ENCODE measurements at places on chromosomes 1 and 21.

- DNase-seq: peak; percentile 49
Measured at GRCh38 chr1:172443666-172444453, at the start of gene PIGC. TSS of gene PIGC (minus strand) at chr1:172444069. CDS start at chr1:172442622, 1,447 bp downstream.

DNA sequence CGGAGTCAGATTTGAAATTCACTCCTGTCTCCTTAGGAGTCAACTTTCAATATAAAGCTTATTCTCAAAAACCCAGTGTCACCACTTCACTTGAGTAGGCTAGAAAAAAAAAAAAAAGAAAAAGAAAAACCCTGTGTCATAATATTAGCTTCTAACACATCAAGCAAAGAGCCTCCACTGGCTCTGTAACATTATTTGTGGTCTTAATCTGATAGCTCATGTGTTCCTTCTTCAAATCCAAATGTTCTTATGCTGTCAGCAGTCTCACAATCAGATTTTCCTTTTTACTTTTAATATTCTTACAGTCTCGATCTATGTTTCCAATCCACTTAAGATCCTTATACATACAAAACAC lies 26.1 kb upstream of the PSMG1 start:
- no peak for DNase-seq

DNA sequence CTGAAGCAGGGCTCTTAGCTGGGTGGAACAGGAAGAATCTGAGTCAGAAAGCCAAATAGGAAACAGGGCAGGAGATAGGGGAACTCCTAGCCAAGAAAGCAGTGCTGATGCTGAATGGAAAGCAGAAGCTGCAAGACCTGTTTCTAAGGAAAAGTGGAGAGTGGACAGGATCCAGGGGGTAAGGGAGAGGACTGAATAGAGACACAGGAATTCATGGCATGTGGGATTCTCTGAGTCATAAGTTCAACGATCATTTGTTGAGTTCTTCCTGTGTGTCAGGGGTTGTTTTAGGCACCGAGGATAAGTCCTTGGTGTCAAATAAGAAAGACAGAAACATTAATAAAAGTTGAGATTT lies 153.8 kb upstream of the FGGY start:
- DNase-seq: peak; percentile 79

GRCh38 chr1:30930631-30931173 lies 22.1 kb upstream of the SDC3 start:
- no peak for DNase-seq

- DNase-seq: no peak
Measured at GRCh38 chr1:220219865-220220698, 52.2 kb downstream of the RAB3GAP2 start.

DNA sequence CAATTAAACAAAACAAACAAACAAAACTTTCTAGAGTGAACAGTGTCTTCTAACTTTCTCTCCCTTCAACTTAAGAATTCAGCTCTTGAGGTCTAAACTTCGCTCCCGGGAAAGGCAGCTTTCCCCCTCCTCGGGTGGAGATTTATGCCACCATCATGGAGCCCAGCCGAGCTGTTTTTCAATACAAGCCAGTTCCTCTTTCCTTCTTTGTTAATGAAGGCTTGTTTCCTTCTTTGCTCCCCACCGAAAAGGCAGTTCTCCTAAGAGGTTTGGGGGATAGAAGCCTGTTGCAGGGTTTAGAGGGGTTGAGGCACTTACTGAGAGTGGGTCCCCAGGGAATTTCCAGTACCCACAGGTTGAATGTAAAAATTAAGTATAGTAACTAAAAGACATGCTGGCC lies 26.5 kb downstream of the OLIG1 start:
- no peak for DNase-seq
